ENCODE measurements at places on chromosomes 5 and 9.
A peak's percentile ranks its signal among the peaks of the same experiment; 100 is the strongest.

DNA sequence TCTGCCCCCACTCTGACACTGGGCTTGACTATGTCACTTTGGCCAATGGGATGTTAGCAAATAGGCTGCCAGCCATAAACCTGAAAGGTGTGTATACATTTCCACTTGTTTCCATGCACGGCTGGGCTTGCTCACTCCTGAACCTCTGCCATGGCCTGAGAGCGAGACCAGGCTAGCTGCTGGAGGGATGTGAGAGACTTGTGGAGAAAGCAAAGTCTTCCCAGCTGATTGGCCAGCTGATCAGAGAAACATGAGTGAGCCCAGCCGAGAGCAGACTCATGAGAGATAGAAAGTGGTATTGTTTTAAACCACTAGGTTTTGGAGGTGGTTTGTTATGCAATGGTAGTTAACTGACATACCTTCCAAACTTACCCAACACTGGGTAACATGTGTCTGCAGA is 13.9 kb downstream of the FAM193B start:
- DNase-seq: no peak

- DNase-seq: no peak
Observed at GRCh38 chr5:32692036-32692746, 18.9 kb upstream of the NPR3 start.

DNA sequence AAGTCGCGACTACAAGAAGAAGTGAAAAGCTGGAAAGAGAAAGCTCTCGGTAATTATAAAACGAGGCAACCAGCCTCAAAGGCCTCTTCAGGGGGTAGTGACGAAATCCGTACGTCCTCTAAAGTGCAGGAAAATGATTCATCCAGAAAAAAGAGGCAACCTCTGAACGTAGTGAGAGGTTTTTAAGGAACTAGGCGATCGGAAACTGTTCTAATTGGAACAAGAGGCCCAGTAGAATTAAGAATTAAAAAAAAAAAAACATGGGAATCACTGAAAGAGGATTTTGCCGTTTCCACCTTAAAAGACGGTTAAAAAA is 1.0 kb downstream of the CSNK1A1 start:
- DNase-seq: no peak

- DNase-seq: peak; percentile 41
Observed at GRCh38 chr5:41433552-41434181, 76.7 kb downstream of the PLCXD3 start.

- no peak for DNase-seq
Observed at GRCh38 chr9:134253606-134254205, 72.5 kb upstream of the RXRA start.

GRCh38 chr5:66164044-66164790 is 20.1 kb downstream of the SREK1 start:
- DNase-seq: no peak

- no peak for DNase-seq
Observed at GRCh38 chr9:115413304-115413703, 295.3 kb upstream of the TNC start.

- no peak for DNase-seq
Observed at GRCh38 chr9:128061275-128061960, 5.7 kb downstream of the NAIF1 start.

DNA sequence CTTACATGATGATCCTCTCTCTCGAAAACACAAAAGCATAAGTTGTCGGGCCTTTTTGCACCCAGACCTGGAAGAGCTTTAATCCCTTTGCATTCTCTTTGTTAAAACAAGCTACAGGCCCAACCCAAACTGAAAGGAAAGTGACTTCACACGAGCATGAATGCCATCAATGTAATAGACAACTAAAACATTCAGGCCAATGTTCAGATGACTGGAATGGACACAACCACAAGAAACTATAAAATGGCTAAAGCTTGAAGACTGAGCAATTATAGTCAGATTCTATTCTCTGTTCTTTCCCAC is 45.5 kb downstream of the RFX3 start:
- DNase-seq: no peak

DNA sequence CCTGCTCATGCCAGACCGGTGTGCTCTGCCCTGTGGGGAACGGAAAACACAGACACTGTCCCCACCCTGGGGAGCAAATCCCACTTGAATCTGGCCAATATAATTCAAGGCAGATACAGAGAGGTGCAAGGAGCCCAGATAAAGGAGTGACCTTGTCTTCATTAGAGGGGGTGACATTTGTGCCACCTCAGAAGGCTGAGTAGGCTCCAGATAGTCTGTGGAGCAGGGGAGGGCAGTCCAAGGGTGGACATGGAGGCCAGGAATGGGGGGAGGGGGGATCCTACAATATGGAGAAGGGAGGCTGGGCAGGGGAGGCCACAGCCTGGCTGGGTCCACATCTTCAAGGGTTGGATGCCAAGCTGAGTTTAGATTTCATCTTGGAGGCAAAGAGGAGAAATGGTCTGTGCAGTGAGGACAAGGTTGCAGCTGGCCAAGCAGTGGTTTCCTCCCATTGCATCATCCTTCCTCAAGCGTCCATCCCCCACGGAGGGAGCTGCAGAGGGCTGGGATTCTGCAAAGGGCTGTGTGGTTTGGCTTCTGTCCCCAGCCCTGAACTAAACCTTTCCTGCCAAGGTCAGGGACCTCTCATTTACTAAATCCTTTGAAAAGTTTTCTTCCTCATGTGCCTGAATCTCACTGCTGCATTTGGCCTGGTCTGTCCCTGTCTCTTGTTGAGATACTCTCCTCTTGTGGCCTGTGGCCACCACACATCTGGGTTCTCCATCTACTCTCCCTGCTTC is 60.1 kb downstream of the GALNT12 start:
- DNase-seq: no peak

- DNase-seq: no peak
Observed at GRCh38 chr5:96506376-96506775, 73.3 kb upstream of the PCSK1 start.

- no peak for DNase-seq
Observed at GRCh38 chr9:113879318-113879717, 3.2 kb downstream of the ZNF618 start.

DNA sequence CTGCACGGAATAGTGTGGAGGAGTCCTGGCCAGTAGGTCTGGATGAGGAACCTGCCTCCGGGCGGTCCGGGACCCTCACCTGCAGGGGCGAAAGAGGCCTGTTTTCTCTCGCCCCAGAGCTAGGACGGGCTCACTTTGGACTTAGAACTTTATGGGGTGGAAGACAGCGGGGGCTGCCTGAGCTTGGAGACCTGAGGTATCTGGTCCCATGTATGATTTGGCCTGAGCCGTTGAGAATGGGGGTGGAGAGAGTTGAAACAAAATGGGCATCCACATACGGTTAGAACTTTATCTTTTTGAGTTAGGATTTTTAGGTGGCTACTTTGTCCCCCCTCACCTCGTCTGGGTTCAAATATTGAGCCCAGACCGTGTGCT is 681 bp upstream of the ETF1 start:
- no peak for DNase-seq

DNA sequence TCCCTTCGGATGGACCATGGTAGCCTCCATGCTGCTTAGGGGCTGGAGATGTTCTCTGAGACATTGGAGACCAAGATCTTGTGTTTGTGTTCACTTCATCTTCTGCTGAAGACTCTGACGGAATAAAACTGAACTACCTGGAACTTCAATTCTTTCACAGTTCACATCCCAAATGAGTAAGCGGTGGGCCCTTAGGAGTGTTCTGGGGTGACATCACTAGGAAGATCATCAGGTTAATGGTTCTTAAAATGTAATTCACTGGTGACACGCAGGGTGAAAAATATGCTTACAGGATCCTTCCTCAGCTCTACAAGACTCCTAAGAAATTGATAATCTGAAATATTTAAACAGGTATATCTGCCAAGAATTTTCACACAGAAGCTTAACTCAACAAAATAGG is 561.5 kb downstream of the SEMA5A start:
- no peak for DNase-seq

DNA sequence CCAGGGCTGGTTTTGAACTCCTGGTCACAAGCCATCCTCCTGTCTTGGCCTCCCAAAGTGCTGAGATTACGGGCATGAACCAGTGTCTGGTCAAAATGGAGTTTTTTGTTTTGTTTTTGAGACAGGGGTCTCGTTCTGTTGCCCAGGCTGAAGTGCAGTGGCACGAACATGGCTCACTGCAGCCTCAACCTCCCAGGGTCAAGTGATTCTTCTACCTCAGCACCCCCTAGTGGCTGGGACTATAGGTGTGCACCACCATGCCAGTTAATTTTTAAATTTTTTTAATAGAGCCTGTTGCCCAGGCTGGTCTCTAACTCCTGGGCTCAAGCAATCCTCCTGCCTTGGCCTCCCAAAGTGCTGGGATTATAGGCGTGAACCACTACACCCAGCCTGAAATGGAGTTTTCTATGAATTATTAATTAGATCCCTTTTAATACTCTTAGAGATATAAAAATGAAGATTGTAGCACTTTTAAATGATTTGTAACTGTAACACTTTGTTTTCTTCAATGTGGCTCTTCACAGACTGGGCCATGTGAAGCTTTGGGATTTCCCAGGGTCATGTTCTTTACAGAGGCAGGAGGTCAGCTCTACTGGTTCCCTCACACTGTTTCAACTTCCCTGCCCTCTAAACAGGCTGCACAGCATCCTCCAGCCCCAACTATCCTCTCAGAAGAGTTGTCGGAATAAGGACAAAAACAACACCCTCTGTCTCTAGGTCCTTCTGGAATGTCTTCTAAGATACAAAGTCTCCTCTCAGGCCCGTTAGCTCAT is 32.7 kb upstream of the SPARC start:
- peak; percentile 46 for DNase-seq

DNA sequence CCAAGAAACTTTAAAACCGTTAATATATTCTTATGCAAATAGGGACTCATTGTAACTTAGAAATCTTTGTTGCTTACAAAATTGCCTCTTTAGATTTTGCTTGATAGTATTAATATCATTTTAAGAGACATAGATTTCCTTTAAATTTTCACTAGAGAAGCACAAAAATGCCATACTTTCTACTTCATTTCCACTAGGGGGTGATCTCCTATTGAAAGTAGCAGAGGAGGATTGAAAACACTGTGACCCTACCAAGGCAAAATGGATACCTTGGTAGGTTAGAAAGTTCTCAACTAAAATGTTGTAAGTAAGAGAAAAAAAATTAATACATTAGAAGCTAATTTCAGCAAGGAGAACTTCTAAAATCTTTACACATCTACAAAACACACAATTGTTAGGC is 204.9 kb downstream of the CHSY3 start:
- no peak for DNase-seq

DNA sequence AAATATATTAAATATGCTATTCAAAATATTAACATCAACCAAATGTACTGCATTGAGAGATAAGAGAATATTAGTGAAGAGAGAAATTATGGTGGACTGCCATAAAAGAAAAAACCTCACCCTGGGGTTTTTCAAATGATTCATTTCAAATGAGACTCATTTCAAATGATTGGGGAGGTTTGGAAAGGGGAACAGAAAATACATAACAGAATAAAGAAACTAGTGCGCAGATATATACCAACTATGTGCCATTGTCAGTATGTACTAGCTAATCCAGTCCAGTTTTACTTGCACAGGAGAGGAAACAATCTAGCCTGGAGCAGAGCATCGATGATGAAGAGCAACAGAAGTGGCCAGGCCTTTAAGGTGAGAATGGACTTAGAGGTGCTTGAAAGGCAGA is 651.6 kb upstream of the RORB start:
- DNase-seq: no peak

GRCh38 chr5:11797132-11797531 is 107.1 kb downstream of the CTNND2 start:
- DNase-seq: no peak

DNA sequence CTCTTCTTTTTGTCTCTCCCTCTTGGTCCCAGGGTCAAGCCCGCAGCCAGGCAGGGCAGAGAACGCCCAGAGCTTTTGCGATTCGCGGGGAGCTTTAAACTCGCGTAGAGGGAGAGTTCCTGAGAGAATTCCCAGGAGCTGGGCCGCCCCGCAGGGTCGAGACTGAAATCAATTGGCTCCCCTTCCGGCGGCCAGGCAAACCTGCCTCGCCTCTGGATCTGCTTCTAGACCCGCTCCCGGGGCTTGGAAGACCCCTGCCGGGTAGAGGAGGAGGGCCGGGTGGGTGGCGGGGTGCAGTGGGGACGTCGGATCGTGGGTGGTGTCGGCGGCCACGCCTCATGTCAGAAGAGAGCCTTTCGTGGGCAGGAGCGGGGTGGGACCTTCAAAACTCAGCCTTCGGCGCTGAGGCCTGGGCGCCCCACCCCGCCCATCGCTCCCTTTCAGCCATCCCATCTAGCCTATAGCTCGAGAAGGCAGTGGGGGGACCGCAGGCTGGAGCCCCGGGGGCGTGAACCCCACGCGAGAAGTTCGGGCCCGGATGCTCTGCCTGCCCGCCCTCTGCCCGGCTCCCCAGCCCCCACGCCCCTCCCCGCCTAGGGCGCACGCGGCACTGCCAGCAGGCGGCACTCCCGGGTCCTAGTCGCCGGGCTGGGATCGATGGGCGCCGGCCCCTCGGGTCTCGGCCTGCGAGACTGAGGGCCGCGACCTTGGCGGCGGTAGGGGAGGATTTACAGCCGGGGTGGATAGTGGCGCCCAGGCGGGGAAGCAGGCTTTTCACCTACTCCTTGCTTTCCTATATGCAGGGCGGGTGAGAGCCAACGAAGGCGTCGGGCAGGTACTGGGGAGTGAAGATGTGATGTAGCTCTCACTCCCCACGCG is 6.1 kb downstream of the PRDM6 start:
- peak; percentile 66 for DNase-seq

- DNase-seq: no peak
Observed at GRCh38 chr9:123315635-123316034, 40.4 kb upstream of the CRB2 start.

DNA sequence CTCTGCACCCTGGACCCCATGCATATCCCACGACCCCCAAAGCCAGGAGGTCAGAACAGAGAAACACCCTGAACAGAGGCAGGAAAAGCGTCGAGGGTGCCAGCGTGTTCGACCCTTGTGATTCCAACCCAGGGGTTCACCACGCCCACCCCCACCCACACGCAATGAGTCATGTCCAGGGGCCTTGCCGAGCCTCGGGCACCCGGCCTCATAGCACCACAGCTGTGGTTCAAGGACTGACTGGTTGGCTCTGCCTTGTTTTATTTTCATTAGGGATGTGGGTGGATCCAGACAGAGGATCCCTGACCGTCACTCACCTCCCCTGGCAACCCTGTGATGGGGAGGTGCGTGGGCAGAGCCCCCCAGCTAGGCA is 9.5 kb upstream of the QSOX2 start:
- DNase-seq: no peak

DNA sequence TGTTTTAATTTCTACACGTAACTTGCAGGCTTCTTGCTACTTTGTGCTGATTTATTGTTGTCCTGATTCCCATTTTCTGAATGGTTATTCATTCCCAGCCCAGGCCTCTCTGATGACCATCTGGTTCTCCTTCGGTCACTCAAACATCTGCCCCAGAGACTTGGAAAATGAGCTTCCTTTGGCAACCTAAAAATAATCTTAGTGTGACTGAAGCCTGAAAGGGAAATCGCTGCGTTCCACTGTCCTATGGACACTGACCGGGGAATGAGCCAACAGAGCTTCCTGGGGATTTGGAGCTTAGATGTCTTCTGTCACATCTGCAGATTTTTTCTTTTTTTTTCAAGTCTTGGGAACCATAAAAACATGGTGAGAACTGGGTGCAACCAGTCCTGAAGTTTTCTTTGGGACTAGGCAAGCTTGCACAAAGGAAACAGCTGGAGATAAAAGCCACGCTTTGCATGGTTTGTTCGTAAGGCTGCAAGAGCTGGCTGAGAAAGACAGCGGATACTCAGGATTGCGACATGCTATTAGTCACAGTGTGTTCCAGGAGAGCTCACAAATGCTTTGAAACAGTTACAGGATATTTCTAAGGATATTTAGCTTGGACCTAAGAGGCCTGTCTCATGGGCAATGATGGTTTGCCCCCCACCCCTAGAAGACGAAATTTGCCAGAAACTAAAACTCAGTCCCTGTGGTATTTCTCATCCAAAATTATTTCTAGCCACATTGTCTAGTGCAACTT is 146.2 kb downstream of the GOLPH3 start:
- DNase-seq: peak; percentile 36

- DNase-seq: no peak
Observed at GRCh38 chr9:109652971-109653370, 127.0 kb upstream of the PALM2AKAP2 start.
